CD4-positive, alpha-beta T cell (primary cell): ENCODE measurements at places on chromosomes 6 and 20.

GRCh38 chr6:108432792-108433191 is 127.9 kb upstream of the FOXO3 start:
- DNase-seq: no peak

GRCh38 chr20:57263801-57264792 is 2.3 kb downstream of the BMP7 start:
- DNase-seq: no peak

DNA sequence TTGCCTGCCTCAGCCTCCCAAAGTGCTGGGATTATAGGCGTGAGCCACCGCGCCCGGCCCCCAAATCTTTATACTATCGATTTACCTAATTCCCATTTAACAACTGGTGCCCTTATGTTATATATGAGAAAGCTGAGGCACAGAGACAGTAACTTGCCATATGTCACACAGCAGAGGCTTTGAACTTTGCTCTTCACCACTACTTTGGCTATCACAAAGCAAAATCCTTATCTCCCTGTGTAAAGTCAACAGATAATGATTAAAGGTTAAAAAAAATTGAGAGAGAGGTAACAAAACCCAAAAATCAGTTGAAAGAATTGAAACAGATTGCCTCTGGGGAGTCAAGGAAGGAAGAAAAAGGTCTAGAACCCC is 22.3 kb downstream of the ILRUN start:
- no peak for DNase-seq

GRCh38 chr6:42120895-42121865 is 21.2 kb downstream of the C6orf132 start:
- no peak for DNase-seq

GRCh38 chr6:109306733-109307132 is 75.5 kb downstream of the CD164 start:
- no peak for DNase-seq

DNA sequence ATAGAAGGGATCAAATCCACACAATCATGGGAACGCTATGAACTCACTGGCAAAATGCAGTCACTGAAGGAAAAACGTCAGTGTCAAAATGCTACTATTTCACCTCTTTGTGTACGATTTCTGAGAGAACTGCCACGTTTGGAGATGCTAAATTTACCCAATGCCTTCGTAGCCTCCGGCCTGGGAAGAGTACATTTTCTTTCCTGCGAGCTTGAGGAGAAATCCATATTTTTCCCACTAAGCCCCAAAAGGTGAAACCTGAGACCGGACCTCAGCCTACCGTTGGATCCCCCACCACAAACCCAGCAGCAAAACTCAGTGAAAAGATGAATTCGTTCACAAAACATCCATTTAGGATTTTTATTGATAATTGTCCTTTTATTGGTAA is 131.7 kb downstream of the GPX5 start:
- DNase-seq: no peak

GRCh38 chr6:69111301-69111700 is 476.2 kb downstream of the ADGRB3 start:
- DNase-seq: no peak

- DNase-seq: no peak
Observed at GRCh38 chr6:119105282-119105681, 26.8 kb upstream of the FAM184A start.

- no peak for DNase-seq
Observed at GRCh38 chr6:30171677-30172471, 8.5 kb downstream of the TRIM15 start.

DNA sequence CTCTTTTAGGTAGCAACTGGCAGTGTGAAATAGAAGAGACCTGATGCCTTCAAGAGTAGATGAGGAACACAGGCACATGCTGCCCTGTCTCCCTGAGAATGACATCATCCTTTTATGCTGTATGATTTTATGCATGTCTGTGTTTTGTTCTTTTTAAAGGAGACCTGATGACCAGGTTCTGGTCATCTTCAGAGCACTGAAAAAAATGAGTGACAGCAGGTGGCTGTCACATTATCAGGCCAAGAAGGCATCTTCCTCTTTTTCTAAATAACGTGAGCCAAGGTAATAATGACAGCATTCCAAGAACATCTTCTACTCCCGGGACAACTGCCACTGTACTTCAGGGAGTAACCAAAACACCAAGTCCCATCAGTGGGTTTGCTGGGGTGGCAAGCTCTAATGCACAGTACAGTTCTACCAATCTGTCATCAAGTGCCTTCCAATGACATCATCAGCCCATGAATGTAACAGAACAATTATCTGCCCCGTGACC is 28.9 kb downstream of the CNKSR3 start:
- DNase-seq: no peak

- DNase-seq: peak; percentile 60
Observed at GRCh38 chr20:973785-974194, 28.3 kb downstream of the RSPO4 start.

- DNase-seq: no peak
Observed at GRCh38 chr6:79127660-79128059, 49.6 kb upstream of the PHIP start.

GRCh38 chr6:90466154-90466940 is 120.5 kb downstream of the MAP3K7 start:
- no peak for DNase-seq

- peak; percentile 28 for DNase-seq
Observed at GRCh38 chr6:127539272-127539671, 20.1 kb upstream of the MTCL3 start.

DNA sequence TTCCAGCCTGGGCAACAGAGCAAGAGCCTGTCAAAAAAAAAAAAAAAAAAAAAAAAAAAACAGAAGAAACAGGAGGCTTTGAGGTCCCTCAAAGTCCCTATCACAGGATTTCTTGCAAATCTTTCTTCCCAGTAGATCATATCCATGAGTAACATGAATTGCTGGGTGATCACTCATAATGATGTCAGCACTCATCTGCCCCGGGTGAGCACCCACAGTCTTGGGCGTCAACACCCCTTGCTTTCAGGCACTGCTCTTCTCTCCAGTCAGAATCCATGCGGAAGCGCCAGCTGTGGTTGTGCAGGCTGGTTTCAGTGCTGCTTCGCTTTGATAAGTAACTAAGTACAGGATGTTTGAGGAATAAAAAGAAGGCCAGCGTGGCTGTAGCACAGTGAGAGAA is 40.2 kb upstream of the INSM1 start:
- no peak for DNase-seq

GRCh38 chr6:156283091-156283490 is 494.1 kb upstream of the ARID1B start:
- no peak for DNase-seq

DNA sequence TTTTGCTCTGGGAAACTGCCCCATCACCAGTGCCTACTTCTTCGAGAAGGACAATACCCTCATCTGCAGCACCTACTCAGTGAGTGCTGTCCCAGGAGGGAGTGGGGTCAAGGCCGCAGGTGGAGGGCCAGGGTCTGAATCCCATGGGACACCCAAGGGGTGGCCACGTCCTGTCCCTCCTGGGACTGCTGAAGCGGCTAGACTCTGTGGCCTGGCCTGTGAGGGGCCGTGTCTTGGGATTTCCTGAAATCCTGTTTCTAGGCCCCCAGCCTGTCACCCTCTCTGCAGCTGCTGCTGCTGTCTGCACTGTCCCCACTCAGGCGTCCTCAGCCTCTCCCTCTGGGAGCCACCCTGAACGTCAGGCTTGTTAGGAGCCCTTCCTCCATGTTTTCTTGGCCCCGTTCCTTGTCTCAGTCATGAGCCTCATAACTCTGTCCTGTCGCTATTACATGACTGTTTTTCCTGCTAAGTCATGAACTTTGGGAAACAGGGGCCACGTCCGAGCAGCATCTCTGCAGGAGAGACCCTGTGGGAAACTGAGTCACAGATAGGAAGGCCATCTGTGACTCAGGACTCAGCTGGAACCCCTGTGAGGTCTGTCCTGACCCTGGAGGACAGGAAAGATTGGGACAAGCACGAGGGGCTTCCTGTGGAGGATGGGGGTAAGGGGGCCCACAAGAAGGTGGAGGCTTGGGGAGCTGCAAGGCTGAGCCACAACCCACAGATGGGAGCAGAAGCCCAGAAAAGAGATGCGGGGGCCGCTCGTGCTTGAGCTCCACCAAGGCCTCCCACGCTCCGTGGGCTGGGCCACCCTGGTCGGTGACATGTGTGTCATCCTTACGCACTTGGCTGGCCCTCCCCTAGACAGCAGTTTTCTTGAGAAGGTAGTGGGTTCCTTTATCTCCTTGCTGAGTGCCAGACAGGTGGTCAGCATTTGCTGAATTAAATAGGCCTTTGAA is 49.9 kb downstream of the EFCAB8 start:
- DNase-seq: peak; percentile 21
